ENCODE measurements at places on chromosomes 16 and 17. TPM values are rescaled to one million over a fixed set of nuclear protein-coding genes. Genes with fewer than 3 reads are reported as not detected.

GRCh38 chr17:8800656-8801055, 1.5 kb upstream of the MFSD6L start:
- DNase-seq = no peak

- no peak for DNase-seq
These were observed 102.7 kb downstream of the METRNL start for GRCh38 chr17:83181991-83182619.

DNA sequence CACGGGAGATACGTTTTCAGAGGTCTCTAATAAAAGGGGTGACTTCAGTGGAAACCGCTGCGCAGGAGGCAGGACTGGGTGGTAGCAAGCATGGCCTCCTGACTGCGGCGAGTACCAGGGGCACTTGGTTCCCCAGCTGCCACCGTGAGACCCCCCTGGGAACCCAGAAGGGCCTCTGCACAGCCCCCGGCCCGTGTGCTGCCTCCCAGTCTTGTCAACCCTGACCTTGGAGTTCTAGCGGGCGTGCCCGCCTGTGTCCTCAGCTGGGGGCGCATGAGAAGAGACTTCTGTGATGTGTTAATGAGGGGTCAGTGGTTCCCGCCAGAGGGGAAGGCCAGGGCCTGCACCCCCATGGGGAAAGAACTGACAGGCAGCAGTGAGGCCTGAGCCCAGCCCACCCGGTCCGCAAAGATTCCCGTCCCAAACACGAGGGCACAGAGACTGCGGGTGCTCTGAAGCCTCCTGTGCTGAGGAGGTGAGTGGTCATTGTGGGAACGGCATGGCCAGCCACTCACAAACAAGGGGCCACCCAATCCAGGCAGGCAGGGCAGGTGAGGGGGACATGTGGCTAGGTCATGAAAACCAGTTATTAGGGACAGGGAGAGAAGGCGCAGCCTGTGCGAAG, 9.4 kb downstream of the ZNF276 start:
- no peak for DNase-seq

GRCh38 chr16:27222249-27223225, 19.2 kb downstream of the KDM8 start:
- DNase-seq = peak; percentile 62

DNA sequence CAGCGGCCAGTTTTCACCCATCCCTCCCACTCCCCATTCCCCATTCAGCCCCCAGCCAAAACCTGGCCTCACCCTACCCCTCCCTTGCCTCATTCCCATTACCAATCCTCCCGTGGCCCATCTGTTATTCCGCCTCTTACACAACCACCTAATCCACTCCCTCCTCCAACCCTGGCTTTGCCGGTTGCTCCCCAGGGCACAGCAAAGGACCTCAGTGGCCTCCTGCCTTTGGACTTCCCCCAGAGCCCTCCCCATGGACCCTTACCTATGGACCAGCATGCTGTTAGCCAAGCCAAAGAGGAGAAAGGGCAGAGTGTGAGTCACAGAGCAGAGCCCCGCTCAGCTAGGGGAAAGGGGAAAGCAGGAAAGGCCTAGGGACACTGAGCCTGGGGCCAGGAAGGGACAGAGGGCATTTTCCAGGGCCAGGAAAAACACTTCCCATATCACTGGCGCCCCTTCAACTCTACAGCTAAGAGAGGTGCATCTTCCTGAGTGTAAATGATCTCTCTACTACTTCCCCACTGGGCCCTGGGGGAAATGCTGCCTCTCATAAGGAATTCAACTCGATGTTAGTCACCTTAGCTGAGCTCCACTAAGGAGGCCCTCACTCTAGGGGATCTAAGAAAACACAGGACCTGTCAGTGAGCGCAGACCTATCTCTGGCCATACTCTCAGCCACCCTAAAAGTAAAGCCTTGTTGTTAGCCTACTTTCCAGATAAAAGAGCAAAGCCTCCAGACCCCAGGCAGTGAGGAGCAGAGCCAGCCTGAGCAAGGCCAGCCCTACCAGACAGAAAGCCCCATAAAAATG, 10.6 kb downstream of the PEMT start:
- no peak for DNase-seq

- DNase-seq = no peak
These were observed 7.6 kb downstream of the UBALD2 start for GRCh38 chr17:76272541-76273444.

DNA sequence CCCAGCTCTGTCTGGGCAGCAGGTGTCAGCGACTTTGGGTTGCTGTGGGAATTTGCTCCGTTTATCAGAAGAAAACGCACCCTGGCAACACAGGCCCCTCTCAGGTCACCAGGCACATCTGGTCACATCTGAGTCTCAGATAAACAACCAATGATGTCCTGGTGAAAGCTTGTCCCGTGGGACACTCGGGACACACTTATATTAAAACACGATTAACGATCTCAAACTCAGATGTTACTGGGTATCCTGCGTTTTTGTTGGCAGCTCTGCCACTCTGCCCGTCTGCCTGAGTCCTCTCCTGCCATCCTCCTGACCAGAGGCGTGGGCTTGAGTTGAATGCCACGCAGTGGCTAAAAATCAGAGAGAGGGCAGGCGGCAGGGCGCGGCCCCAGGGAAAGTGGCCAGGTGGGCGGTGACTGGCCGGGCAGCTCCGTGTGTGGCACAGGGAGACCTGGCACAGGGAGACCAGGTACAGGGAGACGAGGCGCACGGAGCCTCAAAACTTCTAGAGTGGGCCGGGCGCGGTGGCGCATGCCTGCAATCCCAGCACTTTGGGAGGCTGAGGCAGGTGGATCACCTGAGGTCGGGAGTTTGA, 2.1 kb downstream of the SECTM1 start:
- no peak for DNase-seq

GRCh38 chr17:15651583-15652110, 32.1 kb upstream of the FBXW10B start:
- peak; percentile 100 for DNase-seq

DNA sequence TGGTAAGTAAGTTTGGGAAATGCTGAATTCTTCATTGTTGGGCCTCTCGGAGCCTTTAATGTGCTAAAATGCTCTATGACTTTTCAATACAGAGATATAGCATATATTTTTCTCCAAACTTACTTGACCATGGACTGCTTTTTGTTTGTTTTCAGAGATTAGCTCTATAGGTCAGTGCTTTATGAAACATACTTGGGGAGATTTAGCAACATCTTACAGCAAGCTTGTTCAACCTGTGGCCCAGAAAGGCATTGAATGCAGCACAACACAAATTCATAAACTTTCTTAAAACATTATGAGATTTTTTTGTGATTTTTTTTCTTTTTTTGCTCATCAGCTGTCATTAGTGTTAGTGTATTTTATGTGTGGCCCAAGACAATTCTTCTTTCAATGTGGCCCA, 1.0 kb upstream of the KRTAP3-1 start:
- DNase-seq = no peak

- DNase-seq = no peak
These were observed 33.1 kb downstream of the MEAK7 start for GRCh38 chr16:84471316-84471715.

- no peak for DNase-seq
These were observed 22.4 kb downstream of the SNX11 start for GRCh38 chr17:48129981-48130380.

- no peak for DNase-seq
These were observed 9.0 kb upstream of the VASN start for GRCh38 chr16:4362476-4363135.

- DNase-seq = no peak
These were observed 11.6 kb downstream of the COTL1 start for GRCh38 chr16:84606081-84606875.

GRCh38 chr17:44972953-44973352, 4.8 kb upstream of the C1QL1 start:
- peak; percentile 77 for DNase-seq

DNA sequence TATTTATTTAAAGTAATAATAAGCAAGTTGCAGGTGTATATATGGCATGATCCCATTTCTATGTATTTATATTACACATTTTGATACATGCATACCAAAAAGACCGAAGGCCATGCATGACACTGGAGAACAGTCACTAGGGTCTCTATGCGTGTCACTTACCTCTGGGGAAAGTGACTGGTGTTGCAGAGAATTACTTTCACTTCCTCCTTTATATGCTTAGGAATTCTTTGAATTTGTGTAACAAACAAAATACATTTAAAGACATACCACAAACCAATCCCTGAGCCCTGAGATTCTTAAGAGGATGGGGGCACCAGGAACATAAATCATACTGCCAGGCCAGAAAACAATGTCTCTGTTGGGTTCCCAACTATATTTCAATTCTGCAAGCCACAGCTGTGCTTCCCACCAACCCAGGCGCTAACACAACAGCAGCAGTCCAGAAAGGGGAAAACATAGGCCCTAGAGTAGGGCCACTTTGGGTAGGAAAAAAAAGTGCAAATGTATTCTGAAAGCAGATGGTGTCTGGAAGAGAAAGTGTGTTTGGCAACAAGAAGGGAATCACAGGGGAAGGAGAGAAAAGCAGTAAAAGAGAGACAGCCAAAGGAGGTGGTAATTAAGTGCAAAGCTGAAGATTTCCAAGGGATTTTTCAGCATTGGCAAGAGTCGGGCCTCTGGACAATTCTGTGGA, 24.5 kb upstream of the HYDIN start:
- no peak for DNase-seq

GRCh38 chr17:14448818-14449217, 147.9 kb downstream of the HS3ST3B1 start:
- DNase-seq = no peak

- no peak for DNase-seq
These were observed 31.3 kb upstream of the TNS4 start for GRCh38 chr17:40532520-40533253.

- no peak for DNase-seq
These were observed 196.6 kb downstream of the RBFOX3 start for GRCh38 chr17:79414063-79414792.

- no peak for DNase-seq
These were observed 95.2 kb upstream of the CCL1 start for GRCh38 chr17:34458266-34458665.

DNA sequence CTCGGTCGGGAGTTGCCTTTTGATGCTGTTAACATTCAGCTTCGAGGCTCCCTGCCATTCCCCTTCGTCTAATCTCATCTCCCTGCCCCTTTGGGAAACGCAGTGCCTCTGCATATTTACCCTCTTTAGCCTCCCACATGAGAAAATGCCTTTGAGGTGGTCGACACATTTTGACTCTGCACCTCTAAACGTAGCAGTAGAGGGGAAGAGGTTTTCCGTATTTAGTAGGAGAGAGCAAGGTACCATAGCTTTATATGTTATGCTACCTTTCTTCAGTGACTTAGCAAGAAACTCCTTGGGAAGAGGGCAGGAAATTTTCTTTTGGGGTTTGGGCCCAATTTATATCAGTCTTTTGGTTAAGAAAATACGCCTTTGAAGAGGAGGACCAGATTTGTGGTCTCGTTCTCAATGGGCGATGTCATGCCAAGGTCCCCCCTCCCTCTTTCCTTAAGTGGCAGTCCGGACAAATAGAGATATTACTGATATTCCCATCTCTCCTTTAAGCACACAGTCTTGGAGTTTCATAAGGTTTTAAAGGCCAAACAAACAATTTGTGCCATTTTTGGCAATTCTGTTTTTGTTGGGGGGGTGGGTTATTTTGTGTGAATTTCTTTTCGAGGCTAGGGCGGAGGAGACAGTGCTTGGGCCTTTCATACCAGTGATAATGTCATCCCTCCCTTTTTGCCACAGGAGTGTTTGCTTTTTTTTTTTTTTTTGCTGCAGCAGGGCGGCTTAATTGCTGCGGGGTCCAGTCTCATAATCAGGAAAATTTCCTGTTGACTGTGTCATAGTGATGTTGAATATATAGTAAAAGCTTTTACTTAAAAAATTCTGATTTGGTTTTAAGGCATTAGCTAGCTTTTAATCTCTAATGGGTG, 1.5 kb downstream of the PAFAH1B1 start:
- DNase-seq = peak; percentile 3

The ASPHD1 gene
- 8.9 TPM for total RNA-seq

The PYY gene
- total RNA-seq = not detected

The KRTAP4-3 gene
- not detected for total RNA-seq

The SUZ12 gene
- total RNA-seq = 15.7 TPM

Data from LHCN-M2 (cell line).